Mesothelial cell of epicardium (in vitro differentiated cells): ENCODE measurements at places on chromosomes 5 and 9.

GRCh38 chr5:175263776-175264175, 180.2 kb downstream of the DRD1 start:
- no peak for DNase-seq

DNA sequence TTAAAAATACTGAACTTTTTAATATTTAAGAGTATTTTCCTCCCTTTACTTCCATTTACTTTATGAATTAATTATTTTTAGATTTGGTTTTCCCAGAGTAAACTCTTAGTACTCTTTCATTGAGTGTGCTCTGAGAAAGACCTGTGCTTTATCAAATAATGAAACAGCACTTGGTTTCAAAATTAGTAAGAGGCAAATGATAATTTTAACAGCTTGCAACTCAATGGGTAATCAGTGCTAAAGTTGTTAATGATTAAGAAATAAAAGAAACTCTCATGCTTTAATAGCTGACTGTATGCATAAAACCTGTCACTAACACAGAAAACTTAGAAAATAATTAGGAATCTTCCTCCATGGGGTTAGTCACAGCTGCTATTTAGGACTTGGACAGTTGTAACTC, 244.4 kb downstream of the RFX3 start:
- DNase-seq, result no peak

DNA sequence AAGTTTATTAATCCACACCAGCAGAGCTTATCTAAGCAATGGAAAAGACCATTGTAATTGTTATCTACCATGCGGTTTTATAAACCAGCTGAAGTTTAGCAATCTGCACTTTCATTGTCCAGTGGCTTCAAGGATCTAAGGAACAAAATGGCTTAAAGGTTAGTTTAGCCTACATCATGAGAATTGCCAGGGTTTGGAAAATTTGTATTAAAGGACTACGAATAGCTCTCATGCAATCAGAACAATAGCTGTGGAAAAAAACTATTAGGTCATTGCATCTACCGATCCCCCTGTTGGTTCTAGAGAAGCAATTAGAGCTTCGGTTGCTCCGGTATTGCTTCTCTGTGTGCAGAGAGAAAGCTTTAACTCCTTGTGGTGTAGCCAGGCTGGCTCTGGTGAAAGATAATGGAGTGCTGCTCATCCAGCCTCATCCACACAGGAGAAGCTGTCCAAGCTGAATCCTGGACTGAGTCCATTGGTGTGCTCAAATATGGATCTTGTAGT, 86.3 kb upstream of the SLC12A2 start:
- no peak for DNase-seq

- DNase-seq, result no peak
Observed at GRCh38 chr5:12177225-12177624, 273.0 kb upstream of the CTNND2 start.

GRCh38 chr5:150122158-150122510, 33.5 kb downstream of the PDGFRB start:
- no peak for DNase-seq

DNA sequence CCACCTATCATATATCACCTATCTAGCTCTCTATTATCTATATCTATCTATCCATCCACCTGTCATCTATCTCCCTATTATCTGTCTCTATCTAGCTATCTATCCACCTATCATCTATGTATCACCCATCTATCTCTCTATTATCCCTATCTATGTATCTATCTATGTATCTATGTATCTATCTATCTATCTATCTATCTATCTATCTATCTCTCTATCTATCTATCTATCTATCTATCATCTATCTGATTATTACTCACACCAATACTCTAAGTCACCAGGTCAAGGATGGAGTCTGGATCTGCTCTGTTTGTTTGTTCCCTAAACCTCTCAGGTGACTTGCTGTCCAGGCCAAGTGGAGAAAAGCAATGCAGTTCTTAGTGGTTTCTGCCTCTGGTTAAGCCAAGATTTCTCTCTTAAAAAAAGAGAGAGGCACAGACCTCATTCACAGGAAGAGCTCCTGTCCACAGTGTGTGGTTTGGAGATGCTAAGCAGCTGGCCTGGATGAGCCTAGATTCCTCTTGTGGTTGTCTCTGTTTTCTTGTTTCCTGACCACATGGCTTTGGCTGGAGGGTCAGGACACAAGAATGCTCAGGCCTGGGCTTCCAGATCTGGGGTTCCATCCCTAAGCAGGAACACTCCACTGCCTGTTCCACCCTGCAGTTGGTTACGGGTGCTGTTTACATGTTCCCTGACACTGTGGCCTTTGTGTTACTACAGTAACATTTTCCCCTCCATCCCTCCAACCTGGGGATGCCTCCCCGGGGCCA, 133.4 kb downstream of the PHF2 start:
- DNase-seq, result no peak

DNA sequence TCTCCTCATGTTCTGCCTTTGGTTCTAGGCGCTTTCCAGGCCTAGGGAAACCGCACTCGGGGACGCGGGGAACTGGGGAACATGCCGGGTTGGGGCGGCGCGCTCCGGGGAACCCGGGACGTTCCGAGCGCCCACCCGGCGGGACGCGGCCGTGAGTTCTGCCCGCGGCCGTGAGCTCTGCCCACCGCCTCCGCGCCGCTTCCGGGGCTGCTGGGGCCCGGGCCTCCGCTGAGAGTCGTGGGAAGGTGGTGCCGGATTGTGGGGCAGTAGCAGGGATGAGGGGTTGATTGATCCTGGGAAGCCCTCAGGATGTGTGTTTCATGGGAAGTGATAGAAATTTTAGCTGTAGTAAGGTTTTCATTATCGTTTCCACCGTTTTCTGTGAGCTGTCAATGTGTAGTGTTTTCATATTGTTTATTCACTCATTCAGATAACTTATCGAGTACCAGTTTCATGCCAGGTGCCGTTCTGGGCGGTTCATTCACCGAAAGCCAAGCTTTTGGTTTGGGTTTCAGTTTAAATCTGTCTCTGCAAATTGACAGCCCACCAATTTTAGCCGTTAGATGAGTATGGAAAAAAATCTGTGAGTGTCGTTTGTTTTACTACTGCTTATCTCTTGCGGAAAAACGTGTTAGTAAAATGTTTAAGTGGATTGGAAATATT, 657 bp downstream of the MTRR start:
- peak; percentile 27 for DNase-seq
